Hematopoietic multipotent progenitor cell treated with erythropoietin and hydrocortisone succinate and interleukin-3 and kit ligand, for 8 days (in vitro differentiated cells): ENCODE measurements at places on chromosomes 6 and 20.

- DNase-seq, result no peak
Measured at GRCh38 chr20:13659288-13659687, 20.6 kb upstream of the TASP1 start.

DNA sequence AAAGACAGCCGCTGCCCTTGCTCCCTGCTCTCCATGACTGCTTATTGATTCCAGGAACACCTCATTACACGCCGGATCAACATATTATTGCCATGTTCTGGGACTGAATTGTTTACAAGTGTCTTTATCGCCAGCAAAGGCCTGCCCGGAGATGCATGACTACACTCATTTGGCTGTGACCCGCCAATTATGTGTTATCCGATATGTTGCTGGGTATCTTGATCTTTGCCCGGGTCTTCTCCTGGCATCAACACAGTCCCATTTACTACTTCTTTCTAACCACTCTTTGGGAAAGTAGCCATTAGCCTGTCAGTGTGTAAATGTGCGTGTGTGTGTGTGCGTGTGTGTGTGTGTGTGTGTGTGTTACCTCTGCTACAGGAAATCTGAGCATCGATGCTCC lies 15.4 kb downstream of the LINC00237 start:
- DNase-seq, result no peak

- no peak for DNase-seq
Measured at GRCh38 chr6:65450451-65450850, 256.6 kb downstream of the EYS start.

DNA sequence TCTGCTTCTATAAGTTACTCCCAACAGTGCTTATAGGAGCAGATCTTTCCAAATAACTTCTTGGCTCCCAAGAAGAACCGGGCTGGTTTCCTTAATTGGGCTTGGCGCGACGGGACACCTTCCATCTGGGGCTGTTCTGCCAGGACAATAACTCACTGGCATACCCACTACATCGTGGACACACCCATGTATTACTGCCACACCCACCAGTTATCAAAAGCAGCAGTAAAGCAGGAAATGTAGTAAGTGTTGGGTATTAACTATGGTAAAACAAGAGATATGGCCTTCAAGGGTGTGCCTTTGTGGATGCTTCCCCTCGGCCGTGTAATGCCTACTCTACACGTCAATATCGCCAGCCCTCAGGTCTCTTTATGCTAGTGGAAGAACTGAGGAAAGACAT lies 24.7 kb downstream of the CNKSR3 start:
- peak; percentile 93 for DNase-seq

GRCh38 chr6:9131201-9131600 lies 695.9 kb upstream of the SLC35B3 start:
- no peak for DNase-seq

DNA sequence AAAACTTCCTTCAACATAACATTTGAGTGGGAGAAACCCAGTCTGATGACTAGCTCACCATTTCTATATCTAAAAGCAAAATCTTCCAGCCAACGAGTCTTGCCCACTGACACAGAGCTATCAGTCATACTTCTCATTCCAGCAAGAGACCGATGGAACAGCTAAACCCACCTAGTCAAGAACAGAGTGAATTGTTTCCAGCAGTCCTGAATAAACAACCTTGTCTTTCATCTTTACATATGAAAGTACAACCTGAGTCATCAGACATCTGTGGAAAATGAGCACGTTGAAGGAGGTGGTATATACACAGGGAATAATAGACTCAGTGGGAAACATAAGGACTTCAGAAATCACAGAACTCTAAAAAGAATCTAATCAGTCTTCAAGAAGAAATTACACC lies 23.8 kb downstream of the NRSN1 start:
- DNase-seq, result no peak
